ENCODE measurements at places on chromosomes 5 and 9.

DNA sequence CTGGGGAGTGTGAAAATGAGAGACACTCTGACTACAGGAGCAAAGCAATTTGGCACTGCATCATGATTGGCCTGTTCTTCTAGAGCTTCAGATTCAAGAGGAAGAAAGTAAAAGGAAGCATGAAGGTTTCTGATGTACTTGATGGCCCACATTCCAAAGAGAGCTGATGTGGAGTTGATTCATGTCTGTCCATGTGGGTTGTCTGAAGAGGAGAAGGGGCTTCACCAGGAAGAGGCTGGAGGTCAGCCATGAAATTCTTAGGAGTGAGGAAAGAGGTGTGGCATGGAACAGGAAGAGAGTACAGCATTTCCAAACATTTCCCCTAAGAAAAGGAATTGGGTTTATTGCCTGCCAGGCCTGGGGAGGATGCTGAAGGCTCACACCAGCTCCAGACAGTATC lies 70.7 kb downstream of the PTCD2 start:
- no peak for DNase-seq

DNA sequence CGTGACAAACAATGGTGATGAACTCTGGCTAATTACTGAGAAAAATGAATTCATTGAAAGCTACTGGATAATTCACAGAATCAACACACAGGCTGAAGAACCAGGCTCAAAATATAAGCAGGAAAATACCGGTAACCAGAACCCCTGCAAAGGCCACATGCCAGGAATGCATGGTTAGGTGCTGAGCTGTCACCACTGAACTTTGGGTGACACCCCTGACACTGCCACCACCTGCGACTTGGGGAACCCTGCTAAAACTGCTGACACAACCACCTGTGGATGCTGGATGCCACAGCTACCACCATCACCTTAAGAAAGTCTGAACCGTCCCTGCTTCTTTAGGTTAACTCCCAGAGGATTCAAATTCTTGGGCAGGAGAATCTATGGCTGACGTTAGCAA lies 72.0 kb upstream of the NR4A3 start:
- no peak for DNase-seq

DNA sequence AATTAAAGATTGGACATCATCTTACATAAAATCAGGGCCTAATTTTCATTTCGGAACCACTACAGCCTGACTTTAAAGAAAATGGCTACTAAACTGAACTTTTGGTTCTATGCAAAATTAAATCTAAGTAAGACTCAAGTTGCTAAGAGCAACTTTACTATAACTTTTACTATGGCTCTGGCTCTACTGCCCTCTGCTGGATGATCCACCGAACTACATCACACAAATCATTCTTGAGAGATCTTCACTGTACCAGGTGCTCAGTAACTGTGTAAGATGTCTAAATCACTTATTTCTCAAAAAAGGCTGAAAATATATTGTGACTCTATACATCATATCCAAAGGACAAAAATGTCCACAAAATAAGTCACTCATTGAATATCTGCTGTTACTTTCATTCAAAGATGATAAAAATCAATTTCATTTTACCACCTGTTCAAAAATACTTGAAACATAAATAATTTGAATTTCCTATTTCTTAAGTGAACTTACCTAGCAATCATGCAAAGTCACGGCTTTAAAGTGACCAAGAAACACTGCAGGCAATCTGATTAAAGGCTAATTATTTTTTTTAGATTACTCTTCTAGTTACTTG lies 13.5 kb downstream of the MOCS2 start:
- peak; percentile 76 for DNase-seq

GRCh38 chr5:134177369-134178095 lies 782 bp upstream of the SKP1 start:
- peak; percentile 69 for DNase-seq

- no peak for DNase-seq
Measured at GRCh38 chr9:36988848-36989247, 45.2 kb downstream of the PAX5 start.

- peak; percentile 12 for DNase-seq
Measured at GRCh38 chr5:90289837-90290236, 119.7 kb downstream of the CETN3 start.

DNA sequence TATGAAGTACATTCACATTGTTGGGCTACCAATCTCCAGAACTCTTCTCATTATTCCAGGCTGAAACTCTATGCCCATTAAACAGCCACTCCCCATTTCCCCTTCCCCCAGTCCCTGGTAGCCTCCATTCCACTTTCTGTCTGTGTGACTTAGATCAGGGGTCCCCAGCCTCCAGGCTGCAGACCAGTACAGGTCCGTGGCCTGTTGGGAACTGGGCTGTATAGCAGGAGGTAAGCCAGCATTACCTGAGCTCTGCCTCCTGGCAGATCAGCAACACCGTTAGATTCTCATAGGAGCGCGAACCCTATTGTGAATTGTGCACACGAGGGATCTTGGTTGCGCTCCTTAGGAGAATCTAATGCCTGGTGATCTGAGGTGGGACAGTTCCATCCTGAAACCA lies 23.1 kb downstream of the ZNF618 start:
- no peak for DNase-seq

DNA sequence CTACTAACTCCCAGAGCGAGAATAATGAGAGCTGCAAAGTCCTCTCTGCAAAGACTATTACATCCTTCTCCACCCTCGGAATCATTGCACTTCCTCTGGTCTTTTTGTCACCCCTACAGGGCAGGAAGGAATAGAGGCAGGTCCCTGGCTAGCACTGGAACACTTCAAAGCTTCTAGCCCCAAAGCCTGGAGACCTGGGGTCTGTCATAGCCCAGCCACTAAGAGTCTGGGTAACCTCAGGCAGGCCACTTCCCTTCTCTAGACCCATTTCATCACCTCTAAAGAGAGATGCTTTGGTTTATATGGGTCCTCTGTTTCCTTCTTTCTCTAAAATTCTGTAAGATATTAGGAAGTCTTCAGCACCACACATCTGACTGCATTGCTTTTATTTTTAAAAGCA lies 6.7 kb downstream of the ADRB2 start:
- DNase-seq = no peak

- DNase-seq = no peak
Measured at GRCh38 chr9:30504502-30504905, 1879.9 kb upstream of the ACO1 start.

DNA sequence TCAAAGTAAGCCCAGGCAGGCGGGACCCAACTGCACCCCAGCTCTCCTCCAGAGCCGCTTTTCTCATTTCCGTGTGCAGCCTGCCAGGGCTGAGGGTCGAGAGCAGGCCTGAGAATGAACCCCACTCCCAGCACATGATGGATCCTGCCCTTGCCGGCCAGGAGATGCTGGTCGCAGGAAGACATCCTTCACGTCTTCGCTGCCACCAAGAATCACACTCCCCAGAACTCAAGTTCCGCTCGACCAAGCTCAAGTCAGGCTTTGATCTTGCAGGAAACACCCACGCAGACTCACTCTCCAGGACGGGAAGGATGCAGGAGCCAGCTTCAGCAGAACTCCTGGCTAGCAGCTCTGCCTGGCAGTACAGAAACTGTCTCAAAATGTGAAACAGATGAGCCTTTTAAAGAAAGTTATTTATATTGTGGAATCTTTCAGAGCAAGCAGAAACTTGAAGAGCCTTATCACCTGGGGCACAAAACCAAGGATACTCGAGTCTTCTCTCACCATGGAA lies 102.4 kb downstream of the ROR2 start:
- peak; percentile 80 for DNase-seq

GRCh38 chr9:89522261-89522958 lies 24.5 kb upstream of the SEMA4D start:
- no peak for DNase-seq

DNA sequence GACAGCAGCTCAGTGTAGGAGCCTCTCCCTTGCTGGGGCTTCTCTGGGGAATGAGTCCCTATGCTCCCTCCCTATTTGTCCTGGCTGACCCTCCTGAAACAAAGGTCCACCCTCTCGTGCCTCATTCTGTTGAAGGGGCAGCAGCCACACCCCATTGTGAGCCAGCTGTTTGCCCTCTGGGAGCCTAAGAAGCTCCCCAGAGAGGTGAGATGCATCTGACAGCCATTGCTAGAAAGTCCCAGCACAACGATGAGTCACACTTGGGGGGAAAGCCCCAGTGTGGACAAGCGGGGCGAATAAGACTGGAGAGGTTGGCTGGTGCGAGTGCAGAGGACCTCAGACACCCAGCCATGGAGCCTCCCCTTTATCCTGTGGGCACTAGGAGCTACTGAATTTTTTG lies 101.4 kb downstream of the PPARGC1B start:
- peak; percentile 48 for DNase-seq

DNA sequence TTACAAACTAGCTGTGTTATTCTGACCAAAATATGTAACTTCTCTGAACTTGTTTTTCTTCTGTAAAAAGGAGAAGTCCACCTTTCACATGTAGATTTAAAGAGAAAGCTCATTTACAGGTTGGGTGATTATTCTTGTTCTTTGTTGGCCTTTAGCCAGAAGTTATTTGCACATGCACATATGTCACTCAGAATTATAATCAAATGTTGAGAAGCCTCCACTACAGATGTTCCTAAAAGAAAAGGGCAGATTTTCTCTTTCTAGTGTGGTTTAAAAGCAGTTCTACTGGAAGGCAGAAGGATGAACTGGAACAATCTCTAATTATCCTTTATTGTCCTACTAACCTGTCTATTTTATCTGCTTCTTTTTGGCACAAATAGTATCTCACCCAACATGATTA lies 209.8 kb upstream of the ELAVL2 start:
- DNase-seq = no peak

DNA sequence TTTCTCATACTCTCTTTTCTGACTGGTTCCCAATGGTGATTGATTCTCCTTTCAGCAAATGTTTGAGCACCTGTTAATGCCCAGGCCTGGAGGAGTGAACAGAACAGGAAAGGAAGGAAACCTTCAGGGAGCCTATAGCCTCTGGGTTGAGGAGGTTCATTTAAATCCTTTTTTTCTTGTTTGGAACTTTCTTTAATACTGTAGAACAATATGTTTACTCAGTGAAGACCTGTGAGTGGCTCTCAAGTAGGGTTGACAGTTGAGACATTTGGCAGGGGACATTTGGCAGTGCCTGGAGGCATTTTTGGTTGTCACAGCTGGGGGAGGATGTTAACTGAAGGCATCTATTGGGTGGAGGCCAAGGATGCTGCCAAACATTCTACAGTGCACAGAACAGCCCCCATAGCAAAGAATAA lies 6.1 kb upstream of the FAM120AOS start:
- no peak for DNase-seq

DNA sequence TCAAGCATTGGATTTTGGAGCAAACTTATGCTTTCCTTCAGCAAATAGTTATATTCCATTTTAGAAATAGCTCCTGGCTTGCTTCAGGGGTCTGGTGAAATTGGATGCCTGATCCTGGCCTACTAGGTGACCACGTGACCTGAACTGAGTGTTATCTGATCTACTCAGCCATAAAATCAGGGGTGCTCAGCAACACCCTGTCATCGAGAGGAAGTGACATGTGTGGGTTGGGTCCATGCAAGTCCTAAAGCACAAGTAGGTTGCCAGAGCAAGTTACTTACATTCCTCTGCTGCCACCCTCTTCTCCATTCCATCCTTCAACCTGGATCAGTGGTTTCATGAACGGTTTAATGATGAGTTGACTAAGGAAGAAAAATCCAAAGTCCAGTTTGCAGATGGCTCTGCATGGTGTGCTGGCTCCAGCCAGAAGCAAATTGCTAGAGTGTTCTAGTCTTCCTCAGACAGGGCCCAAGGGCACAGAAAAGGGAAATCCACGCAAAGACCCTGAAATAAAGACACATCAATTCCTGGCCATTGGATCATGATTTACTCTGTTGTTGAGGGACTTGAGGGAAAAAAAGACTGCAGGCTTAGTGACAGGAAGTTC lies 2.8 kb upstream of the FAM193B start:
- DNase-seq = no peak

DNA sequence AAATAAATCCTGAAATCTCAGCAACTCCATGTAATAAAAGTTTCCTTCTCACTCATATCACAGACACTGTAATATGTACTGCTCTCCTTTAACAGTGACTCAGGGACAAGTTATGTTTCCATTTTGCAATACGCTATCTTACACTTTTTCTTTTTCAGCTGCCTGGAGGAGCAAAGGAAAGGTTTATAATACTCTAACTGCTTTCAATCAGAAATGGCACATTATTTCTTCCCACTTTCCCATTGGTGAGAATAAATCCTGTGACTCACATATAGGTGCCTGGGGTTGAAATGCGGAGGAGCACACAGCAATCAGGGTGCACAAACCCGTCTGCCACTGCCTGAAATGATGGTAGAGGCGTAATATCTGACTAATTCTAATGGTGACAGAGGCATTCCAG lies 186.6 kb downstream of the HINT1 start:
- peak; percentile 46 for DNase-seq

GRCh38 chr9:116765011-116765410 lies 77.9 kb downstream of the TRIM32 start:
- DNase-seq = no peak

DNA sequence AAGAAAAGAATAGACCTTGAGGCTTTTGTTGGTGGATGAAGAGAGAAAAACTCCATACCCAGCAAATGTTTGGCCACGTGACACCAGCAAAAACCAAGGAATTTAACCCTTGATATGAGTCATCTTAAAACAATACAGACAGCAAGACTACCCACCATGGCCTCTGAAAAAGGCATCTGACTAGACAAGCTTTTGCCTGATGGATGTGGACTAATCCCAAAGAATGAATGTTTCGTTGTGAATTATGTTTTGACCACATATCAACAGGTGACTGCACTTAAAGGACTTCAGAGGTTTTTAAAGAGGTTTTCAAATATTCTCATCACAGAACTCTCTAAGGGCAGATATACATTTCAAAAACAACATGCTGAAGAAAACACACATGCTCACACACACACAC lies 33.0 kb upstream of the SLC1A3 start:
- DNase-seq = peak; percentile 77

DNA sequence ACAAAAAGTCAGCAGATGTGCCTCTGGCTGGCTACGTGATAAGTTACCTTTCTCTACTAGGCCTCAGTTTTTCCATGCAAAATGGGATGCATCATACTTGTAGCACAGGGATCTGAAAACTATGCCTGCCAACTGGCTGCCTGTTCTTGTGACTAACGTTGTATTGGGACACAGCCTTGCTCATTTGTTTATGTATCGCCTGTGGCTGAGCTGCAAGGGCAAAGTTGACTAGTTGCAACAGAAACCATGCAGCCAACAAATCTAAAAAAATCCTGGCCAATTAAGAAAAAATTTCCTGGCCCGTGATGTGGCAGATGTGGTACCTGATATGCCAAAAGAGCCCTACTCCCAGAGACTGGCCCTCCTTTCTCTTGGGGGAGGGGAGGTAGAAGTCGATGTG lies 131.3 kb downstream of the SEC61B start:
- peak; percentile 99 for DNase-seq

- DNase-seq = no peak
Measured at GRCh38 chr9:124298646-124299235, 41.0 kb downstream of the NEK6 start.

GRCh38 chr5:166576323-166576722 lies 1715.1 kb upstream of the WWC1 start:
- DNase-seq = no peak
